ENCODE measurements at places on chromosomes 11 and 22. TPM values are rescaled to one million over a fixed set of nuclear protein-coding genes. Genes with fewer than 3 reads are reported as not detected.
A peak's percentile ranks its signal among the peaks of the same experiment; 100 is the strongest.

- DNase-seq = peak; percentile 60
Measured at GRCh38 chr11:67504950-67505581, at the start of gene PITPNM1. Gene PITPNM1 (minus strand): TSS chr11:67505363. CDS start chr11:67504180, 1,183 bp downstream.

DNA sequence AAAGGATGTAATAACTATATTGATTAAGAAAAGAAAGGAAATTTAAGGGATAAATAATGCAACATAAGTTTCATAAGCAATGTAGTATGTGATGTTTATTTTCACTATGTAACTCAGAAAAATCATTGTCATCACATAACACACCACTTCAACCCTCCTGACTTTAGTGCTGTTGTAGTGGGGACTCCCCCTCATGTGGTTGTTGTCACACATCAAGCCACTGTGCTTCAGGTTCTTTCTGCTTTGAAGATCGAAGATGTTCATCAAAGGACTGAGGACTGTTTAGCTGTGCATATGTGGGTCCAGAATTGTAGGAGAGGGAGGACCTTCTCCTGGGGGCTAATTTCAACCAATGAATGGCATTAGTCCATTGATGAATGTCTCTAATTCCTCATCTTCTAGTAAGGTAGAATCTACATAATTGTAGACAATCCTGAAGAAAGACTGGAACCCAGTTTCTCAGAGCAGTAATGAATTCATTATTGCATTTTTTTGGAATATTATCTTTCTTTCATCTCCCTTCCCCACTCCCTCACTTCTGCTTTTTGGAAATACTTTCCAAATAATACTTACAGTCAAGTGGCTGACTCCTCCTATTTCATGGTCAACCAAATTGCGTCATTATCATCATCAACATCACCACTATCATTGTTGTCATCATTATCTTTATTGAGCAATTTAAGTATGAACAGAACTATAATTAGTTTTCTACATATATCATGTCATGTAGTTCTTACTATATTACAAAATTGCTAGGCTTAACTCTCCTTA is 9.8 kb upstream of the CARD16 start:
- DNase-seq = no peak

DNA sequence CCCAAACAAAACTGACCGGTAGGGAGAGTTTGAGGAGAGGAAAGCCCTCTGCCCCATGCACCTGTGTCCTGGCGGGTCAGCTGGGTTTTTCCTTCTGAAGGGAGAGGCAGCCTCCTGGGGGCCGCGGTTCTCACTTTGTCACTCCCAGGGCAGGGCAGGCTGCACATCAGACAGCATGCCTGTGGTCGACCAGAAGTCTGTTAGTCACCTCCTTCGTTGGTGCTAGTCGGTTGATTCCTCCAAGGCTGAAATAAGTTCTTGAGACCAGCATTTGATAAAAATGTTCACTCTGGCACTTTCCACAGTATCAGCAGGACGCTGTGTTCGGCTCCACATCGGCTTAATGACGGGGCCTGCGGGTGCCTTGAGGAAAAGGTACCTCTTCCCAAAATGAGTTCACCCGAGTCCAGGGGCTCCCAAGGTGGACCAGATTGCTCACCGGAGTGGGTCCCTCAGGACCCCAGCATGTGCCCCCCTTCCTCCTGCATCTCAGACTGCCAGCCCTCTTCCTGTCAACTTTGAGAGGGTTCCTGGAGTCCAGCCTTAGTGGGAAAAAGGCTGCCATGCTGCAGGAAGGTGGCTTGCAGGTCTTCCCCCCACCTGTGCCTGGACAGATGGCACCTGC is 373.7 kb upstream of the B3GAT1 start:
- DNase-seq = no peak

DNA sequence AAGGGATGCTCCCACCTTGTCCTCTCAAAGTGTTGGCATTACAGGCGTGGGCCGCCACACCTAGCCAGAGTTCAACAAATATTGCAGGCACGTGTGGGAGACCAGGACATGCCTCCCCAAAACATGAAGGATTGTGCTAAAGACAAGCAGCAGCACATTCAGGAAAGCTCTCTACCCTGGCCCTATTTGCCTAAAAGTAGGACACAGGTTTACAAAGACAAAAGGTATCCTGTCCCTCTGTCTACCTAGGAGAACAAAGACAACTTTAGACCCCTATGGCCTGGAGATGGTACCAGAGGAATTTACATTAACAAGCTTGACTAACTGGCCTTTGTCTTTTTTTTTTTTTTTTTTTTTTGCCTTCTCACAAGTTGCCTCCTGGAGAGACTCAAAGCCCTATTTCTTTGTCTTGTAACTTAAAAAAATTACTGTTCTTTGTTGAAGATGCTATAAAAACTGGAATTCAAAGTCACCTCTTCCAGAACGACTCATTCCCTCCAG is 859 bp upstream of the ACCS start:
- peak; percentile 1 for DNase-seq

DNA sequence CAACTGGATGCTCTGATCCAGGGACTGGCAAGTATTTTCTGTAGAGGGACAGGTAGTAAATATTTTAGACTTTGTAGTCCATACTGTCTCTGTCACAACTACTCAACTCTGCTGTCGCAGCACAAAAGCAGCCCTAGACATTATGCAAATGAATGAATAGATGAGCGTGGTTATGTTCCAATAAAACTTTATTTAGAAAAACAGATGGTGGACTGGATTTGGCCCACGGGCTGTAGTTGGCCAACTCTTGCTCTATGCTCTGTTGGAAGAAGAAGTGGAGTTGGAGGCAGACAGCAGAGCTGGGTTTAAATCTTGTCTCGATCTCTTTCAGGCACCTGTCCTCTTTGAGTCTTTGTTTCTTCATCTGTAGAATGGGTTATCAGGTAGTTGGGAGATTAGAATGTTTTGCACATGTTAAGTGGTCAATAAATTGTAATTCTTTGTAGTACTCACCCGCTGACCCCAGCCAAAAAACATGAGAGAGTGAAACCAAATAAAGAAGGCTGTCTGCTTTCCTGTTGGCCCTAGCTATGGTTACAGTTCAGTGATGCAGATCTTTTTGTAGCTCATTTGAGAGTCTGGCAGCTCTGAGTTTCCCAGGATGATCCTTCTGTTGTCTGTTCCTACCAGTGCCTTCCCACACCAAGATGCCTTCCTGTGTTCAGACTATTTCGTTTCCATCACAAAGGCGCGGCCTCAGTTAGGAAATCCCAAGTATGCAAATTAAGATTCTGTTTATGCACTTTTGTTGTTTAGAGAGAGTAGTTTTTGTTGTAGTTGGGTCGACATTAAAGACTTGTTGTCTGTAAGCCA is 198.1 kb upstream of the SEZ6L start:
- no peak for DNase-seq

DNA sequence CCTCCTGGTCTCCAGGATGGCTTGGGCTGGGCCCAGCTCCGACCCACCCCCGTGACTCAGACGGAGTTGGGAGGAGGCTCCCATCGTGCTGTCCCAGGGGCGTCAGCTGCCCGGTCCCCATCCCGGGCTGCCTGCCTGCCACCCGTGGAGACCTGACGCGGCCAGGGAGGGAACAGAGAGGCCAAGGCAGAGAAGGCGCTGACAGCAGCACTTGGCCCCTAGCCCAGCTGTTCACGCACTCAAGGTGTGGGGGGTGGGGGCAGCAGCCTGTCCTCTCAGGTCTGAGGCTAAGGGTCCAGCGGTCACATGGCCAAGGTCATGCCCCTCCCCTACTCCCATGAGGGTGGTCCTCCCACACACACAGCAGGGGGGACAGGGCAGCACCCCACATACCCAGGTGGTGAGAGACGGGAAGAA is 48.6 kb downstream of the ELFN2 start:
- no peak for DNase-seq

DNA sequence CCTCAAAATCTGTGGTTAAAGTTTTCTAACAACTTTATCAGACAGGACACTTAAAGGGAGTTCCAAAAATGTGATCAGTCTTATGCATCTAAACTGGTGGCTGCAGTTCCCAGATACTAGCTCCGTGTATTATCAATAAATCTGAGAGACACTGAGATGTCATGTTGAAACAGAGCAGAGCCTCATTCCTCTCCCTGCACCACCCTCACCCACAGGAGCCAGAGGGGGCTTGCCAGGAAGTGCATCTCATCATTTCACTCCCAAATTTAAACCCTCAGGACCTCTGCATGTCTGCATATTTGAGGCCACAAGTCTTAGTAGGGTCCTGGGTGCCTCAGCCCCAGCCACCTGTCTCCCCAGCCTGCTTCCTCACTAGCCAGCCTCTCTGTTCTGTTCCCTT is 167.4 kb upstream of the NTM start:
- no peak for DNase-seq

DNA sequence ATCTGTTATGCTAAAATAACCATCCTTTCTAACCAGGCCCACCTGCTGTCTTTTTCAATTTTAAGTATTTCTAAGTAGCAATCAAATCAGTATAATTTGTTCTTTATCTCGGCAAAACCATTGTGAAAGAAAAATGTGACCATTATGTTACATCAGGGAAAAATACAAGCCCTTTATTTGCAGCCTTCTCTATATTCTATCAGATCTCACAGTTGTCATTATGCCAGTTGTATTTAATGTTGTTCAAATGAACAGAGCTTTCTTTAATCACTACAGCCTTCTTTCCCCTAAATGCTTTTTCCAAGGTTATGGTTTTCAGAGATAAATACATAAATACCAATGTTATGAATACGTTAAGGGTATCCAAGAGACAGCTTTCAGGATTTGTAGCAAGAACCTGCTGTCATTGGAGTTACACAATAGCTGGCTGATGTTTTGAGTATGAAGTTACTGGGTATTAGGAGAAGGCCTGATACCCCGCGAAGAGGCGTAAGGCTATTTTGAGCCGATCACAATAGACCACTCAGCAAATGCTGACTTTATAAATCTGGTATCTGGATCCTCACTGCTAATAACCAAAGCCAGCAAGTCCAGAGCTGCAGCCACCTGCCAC is 406.3 kb downstream of the CADM1 start:
- no peak for DNase-seq

DNA sequence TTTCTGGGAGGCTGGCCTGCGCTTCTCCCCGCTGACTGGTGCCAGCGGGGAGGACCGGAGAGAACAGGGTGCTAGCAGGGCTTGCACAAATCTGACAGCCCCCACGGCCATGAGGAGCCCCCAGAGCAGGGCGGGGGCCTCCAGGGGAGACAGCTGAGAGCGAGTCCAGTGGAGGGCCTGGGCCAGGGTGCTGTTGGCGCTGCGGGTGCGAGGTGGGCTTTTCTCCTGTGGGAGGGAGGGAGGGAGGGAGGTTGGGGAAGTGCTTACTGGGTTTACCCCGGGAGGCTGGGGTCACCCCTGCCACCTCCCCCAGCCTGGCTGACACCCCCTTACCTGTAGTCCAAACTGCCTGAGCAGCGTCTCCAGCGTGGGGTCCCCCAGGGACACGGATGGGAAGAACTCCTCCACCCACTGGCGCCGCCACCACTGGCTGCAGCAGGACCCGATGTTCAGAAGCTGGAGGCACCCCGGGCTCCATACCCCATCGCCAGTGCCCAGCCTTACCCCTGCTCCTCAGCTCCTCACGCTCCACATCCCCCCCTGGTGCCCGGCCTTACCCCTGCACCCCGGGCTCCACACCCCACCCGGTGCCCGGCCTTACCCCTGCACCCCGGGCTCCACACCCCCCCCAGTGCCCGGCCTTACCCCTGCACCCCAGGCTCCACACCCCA is 3.9 kb downstream of the LMF2 start:
- DNase-seq = no peak

DNA sequence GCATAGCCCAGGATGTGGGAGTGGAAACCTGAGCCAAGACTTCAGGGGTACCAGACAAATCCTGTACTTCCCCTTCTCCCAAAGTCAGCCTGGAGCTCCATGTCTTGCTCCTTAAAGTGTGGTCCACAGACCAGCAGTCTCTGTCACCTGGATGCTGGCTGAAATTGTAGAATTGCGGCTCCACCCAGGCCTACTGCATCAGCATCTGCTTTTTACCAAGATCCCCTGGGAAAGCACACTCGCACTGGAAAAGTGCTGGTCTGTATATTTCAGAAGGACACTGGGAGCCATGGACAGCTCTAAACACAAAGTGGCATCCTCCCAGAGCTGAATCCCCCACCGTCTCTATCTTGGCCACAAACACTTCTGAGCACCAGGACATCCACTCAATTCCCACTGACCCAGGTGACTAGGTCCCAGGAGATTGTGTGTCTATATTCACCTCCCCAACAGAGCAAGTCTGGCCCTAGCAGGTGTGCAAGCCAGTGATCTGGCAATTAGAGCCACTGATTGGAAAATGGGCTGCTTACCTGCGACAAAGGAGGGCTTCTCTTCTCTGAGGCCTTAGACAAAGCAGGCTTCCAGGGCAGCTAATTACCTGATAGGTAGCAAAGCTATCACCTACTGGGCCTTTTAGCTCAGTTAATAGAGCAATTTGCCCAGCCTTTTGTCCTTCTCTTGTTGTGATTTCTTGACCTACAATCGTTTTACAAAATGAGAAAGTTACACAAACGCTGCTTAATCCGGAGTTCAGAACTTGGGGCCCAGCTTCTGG is 443.3 kb downstream of the MN1 start:
- no peak for DNase-seq

DNA sequence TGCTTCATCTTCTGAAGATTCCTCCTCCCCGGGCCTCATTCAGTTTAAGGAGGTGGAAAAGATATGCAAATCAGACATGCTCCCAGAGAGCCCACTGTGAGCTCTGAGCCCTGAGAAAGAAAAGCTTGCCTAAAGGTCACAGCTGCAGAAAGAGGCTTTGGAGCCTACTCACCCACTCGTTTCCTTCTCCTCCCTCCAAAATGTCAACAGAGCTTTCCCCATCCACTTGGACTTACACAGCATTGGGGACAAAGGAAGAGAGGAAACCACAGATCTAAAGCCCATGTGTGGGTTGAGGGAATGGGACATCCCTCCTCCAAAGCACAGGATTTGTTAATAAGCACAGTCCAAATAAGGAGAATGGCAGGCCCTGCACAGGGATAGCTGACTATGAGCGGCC is 158.4 kb downstream of the ETS1 start:
- DNase-seq = no peak

DNA sequence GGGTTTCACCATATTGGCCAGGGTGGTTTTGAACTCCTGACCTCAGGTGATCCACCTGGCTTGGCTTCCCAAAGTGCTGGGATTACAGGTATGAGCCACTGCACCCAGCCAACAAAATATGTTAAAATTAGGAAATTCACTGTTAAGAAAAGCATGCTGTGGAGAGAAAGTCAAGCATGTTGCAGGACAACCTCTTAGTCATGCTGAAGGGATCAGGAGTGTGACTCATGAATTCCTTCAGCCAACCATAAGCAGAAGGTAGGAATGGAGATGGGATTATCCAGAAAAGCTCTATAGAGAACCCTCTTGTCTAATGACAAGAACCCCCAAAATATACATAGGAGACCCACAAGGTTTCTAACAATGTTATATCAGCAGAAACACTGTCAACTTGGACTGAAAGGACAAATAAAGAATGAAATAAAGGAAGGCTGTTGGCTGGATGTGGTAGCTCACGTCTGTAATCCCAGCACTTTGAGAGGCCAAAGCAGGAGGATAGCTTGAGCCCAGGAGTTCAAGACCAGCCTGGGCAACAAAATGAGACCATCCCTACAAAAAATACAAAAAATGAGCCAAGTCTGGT is 16.0 kb downstream of the MRTFA start:
- no peak for DNase-seq

Gene PAK1
- 96.6 TPM for polyA plus RNA-seq

Gene SMTNL1
- polyA plus RNA-seq = 0.17 TPM

Gene JAML
- polyA plus RNA-seq = 2.4 TPM

Gene LARGE2
- 27.2 TPM for polyA plus RNA-seq

Gene MORC2
- polyA plus RNA-seq = 35.2 TPM

Gene CYP2R1
- 23.9 TPM for polyA plus RNA-seq
